ENCODE measurements at places on chromosomes 7 and 10.

GRCh38 chr7:135980012-135980551, 2.9 kb upstream of the MTPN start:
- no peak for DNase-seq

DNA sequence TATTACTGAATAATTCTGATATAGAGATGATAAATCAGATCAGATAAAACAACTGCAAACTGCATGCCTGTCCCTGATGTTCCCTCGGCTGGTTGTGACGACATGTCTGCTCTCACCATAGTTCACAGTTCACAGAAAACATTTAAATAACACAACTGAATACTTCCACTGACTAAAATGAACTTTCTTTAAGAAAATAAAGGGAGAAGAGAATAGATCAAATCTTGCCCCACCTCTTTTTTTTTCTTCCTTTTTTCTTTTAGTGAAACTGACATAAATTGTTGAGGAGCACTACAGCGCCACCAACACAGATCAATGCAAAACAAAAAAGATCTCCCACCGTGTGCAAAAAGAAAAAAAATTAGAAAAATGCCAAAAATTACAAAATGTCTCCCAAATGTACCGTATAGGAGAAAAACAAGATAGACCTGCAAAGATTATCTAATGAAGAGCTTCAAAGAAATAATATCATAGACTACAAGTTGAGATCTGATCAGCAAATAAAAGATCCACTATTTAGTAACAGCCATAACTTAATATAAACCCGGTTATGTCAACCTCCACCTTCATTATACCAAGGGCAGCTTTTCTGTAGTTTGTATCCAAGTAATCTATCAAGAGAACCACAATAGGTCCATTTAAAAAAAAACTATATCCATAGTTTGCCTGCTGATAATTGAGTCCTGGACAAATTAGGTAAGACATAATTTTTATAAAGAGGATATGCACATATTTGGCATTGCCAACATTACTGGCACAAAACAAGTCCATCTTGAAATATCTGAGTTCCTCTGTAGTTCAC, 30.7 kb upstream of the EPC1 start:
- peak; percentile 23 for DNase-seq

- DNase-seq: no peak
These were observed 50.5 kb upstream of the COL13A1 start for GRCh38 chr10:69751214-69751613.

GRCh38 chr7:150736864-150737263, 354 bp upstream of the GIMAP5 start:
- no peak for DNase-seq

DNA sequence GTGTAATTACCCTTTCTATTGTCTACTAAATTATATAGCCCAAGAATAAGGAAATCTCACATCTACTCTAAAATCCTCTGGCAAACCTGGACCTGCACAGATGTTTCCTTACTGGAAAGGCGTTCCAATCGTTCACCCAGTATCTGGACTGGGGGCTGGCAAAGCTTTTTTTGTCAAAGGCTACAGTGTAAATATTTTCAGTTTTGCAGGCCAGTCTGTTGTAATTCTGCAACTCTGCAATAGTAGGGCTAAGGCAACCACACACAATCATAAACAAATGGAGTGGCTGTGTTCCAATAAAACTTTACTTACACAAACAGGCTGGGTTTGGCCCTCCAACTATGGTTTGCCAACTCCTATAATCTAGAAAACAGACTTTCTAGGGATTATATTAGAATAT, 56.2 kb downstream of the GLI3 start:
- no peak for DNase-seq

- DNase-seq: no peak
These were observed 1165.4 kb downstream of the GATA3 start for GRCh38 chr10:9219860-9220259.

GRCh38 chr10:44384601-44385025, 284 bp downstream of the CXCL12 start:
- DNase-seq: no peak

GRCh38 chr7:82699773-82700186, 256.2 kb upstream of the CACNA2D1 start:
- DNase-seq: no peak

GRCh38 chr10:125774581-125775191, 935 bp downstream of the MMP21 start:
- DNase-seq: no peak

DNA sequence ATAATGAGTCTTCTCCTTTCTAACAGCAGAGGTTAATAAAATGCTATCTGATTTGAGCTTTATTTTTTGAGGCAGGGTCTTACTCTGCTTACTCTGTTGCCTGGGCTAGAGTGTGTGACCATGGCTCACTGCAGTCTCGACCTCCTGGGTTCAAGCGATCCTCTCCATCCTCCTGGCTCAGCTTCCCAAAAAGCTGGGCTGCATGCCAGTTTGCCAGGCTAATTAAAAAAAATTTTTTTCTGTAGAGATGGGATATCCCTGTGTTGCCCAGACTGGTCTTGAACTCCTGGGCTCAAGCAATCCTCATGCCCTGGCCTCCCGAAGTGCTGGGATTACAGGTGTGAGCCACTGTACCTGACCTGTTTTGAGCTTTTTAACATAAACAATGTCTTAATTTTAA, 56.7 kb downstream of the SCD start:
- DNase-seq: no peak

DNA sequence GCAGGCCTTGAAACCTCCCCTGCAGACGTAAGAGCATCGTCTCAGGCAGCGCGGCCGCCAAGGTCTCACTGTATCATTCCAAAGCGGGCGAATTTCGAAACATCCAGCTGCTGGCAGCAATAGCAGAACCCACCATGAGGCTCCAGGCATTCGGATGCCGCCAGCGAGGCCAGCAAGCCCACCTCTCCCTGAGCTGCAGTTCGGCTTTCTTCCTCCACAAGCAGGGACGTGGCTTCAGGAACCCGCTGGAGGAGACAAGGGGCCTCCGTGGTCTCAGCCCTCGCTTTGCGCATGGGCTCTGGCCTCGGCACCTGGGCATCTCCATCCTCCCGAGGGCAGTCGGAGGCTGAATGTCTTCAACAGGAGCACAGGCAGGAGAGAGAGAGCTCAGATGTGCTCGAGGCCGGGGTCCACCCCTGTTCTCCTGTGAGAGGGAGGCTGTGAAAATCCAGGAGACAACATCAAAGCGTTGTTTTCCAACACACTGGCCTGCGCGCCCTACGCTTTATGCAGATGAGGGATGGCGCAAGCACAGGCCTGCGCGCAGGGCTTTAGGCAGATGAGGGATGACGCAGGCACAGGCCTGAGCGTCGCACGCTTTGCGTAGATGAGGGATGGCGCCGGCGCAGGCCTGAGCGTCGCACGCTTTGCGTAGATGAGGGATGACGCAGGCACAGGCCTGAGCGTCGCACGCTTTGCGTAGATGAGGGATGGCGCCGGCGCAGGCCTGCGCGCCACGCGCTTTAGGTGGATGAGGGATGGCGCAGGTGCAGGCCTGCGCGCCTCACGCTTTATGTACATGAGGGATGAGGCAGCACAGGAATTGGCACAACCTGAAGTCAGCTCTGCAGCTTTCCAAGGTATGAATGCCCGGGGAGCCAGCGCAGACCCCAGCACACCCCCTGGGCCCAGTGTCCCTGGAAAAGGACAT, 103.2 kb downstream of the WDR37 start:
- DNase-seq: no peak

DNA sequence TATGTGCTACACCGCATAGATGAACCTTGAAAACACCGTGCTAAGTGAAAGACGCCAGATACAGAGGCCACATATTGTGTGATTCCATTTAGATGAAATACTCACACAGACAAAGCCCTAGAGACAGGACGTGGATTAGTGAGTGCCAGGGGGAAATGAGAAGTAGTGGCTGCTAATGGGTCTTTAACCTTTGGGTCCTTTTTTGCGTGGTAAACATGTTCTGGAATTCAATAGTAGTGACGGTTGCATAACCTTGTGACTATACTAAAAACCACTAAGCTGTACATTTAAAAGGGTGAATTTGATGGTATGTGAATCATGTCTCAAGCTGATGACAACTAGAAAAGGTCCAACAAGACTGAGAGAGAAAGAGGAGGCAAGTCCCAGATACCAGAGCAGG, 15.6 kb downstream of the SMKR1 start:
- no peak for DNase-seq

DNA sequence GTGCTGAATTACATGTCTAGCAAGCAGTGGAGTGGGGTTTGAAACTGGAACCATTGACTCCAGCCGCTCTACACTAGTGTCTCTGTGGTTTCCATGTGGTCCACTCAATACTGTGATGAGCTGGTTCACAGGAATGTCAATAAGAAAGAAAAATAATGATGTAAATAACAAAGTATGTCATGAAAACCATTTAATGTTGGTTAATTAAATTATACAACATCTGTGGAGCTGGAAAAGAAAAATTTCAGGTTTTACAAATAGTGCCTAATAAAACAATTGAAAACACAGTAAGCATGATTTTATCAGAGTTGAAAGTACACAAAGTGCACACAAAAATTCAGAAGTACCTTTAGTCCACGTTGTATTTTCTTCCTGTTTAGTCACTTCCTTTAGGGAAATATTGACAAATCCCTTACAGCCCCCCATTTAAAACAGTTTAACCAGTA, 28.7 kb upstream of the NAMPT start:
- DNase-seq: no peak

GRCh38 chr7:41612798-41613197, 90.1 kb downstream of the INHBA start:
- DNase-seq: no peak

- DNase-seq: no peak
These were observed 26.9 kb downstream of the NYAP1 start for GRCh38 chr7:100510437-100511239.

DNA sequence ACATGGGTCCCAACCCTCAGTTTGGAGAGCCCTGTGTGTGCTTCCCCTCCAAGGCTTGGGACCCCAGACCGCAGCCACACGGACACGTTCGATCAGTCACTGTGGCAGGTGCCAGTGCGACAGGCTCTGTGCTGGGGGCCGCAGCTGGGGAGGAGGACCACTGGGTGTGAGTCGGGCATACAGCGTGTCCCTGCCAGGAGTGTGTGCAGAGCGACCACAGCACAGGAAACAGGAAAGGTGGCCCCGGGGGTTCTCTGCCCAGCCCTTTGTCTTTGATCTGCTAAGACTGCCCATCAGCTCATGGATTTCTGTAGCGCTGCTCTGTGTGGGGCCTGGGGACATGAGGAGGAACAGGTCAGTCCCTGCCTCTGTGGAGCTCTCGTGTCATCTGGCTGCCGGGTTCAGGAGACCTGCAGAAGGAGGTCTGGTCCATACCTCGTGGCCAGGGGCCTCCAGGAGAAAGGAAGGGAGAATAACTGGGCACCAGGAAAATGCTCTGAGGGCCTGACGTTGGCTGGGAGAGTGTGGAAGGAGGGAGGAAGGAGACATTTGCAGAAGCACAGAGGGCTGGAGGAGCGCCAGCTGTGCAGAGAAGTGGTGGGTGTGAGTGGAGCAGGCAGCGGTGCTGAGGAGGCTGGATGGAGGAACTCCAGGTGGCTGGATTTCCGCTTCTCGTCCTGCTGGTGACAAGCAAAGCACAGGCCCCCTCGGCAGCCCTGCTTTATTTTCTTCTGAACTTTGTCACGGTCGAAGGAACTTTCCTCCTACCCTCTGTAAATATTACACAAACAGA, 4.1 kb downstream of the NUDT1 start:
- DNase-seq: no peak

GRCh38 chr7:99011706-99012404, 132.1 kb downstream of the SMURF1 start:
- DNase-seq: no peak

GRCh38 chr7:120609136-120609753, 248.7 kb downstream of the TSPAN12 start:
- DNase-seq: no peak

- no peak for DNase-seq
These were observed 315.8 kb downstream of the HPSE2 start for GRCh38 chr10:98919899-98920298.

- no peak for DNase-seq
These were observed 300 bp downstream of the ARHGAP21 start for GRCh38 chr10:24723386-24723787.

DNA sequence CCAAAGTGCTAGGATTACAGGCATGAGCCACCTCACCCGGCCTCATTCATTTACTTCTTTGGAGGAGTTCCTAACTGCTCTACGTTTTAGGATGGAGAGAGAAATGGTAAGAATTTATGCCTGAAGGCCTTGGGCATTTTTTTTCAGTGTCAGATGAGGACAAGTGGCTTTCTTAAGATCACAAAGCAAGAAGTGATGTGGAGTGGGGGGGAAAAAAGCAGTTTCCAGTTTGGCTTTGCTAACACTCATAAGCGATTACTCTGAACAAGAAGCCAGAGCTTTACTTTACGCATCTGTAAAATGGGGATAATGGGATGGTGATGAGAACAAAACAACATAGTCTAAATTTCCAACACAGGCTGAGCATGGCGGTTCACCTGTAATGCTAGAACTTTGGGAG, 2.6 kb upstream of the PPIA start:
- no peak for DNase-seq

DNA sequence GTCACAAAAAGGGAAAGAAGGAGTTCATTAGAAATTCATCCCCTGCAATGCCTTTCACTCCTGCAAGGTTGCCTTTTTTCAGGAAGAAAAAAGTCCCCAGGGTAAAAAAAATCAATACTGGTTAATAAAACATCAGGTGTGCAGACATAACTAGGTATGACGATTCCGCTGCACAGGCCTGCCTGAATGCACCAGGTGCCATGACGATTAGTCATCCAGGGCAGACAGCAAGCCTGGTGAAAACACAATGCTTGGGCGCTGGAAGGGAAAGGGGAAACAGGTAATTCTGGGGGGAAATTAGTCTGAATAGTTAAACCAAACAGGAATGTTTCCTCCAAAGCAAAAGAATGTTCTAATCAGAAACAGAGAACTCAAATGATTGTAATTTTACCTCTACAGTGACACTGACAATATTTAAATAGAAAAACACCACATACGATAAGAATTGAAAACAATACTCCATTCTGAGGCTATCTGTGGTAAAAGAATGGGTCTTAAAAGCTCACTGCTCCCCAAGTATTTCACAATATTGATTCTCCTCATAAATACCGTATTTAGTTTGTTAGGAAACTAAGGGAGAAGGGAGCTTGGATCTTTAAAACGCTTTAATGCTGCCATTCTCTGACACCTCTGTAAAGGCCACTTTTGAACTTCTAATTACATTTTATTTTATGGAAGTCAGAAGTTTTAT, 45.2 kb downstream of the VPS41 start:
- DNase-seq: no peak

DNA sequence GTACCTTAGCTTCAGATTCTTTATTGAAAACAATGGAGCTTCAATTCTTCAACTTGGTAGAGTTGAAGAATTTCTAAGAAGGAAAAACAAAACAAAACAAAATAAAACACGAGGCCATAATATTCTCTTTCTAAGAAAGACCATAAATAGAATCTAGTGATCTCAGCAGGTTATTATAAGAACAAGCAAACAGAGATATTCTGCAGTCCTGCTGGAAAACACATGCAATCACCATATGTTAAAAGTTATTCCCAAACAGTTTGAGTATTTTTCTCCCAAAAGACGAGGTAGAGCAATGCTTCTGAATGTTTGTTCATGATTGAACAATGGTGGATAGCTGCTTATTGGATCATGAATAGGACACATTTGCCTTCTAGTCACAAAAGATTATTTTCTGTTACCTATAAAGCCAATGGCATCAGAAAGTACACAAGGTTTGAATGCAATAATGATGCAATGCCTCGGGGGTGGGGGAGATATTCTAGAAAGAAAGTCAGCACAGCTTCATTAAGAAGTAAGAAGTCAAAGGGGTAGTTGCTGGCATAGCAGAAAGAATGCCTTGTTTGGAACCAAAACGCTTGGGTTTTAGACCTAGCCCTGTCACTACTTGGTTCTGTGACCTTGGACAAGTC, 59.3 kb downstream of the CREB3L2 start:
- no peak for DNase-seq
